Tongue (tissue), 3 donors: ENCODE measurements at places on chromosomes 4 and X. TPM values are rescaled to one million over a fixed set of nuclear protein-coding genes. Genes with fewer than 3 reads are reported as not detected.

- DNase-seq: no peak
Measured at GRCh38 chr4:77376788-77377460, 219.9 kb downstream of the CCNG2 start.

- DNase-seq: no peak
Measured at GRCh38 chr4:138298866-138299265, 56.7 kb upstream of the SLC7A11 start.

DNA sequence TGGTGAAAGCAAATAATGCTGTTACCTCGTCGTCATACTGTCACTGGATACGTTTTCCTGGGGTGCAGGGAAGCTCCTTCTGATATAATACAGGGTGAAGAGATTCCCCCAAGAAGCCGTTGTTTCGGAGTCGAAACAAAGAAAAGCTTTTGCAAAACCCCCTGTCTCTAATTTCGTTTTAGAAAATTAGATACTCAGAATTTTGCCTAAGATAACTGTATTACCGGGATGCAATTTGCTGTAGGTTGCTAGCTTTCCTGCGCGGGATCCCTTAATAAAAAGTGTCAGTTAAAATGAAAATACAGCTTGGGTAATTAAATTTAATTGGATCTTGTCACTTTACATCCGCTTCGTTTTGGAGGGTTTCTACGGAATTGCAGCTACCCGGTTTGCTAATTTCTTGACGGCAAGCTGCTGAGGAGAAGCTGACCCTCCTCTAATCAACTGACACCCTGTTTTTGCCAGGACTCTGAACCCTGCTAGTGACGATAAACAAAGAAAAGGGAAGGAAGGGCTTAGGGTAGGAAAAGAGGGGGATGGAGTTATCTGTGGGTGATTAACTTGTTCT is 174.6 kb downstream of the SHOX start:
- no peak for DNase-seq

DNA sequence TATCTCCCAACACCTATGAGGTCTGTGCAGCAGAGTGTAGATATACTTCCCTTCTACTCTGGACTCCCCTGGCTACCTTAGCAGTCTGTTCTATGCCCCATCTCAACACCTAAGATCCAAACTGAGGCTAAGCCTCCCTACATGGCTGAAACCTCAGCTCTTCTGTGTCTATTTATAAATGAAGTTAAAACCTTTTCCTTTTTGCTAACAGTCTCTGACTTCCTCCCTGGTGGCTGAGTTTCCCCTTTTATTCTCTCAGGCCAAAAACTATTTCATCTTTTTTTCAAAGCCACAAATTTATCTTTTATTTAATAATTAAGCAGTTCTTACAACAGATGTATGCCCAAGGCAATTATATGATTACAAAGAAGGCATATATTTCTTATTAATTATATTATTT is 111.8 kb upstream of the STIM2 start:
- no peak for DNase-seq

DNA sequence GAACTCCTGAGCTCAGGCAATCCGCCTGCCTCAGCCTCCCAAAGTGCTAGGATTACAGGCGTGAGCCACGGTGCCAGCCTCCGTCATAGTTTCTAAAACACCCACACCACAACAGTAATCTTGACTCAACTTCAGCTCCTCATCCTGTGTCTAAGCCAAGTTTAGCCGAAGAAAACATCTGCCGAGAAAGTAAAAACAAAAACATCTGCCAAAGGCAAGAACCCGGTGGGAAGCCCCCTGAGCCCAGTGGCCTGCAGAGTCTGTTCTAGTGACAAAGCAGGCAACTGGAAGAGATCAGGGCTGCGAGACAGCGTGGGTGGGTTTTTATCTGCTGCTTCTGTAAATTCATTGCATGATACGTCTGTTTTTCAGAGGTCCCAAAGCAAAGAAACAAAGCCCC is 26.6 kb upstream of the CD99 start:
- DNase-seq: peak; percentile 58

- no peak for DNase-seq
Measured at GRCh38 chrX:74527350-74527749, 87.1 kb downstream of the RLIM start.

GRCh38 chr4:101921370-101921769 is 130.8 kb downstream of the BANK1 start:
- DNase-seq: no peak

- DNase-seq: no peak
Measured at GRCh38 chrX:338836-339400, 20.3 kb upstream of the GTPBP6 start.

DNA sequence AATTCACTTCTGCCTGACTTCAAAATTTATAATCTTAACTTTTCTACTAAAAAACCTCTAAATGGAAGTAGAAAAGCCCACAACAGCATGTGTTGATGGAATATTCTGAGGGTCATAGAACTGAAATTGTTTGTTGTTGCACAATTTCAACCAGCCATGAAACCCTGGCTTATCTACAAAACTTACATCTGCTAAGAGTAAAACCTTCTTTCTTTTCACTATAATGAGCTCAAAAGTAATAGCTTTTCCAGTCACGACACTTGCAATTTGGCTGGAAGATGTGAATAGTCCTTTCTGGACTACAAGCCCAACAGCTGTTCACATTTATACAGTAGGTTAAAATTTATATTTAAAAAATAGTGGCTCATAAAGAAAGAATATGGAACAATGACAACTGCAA is 250.0 kb downstream of the GPAT3 start:
- DNase-seq: peak; percentile 31

- no peak for DNase-seq
Measured at GRCh38 chrX:40514376-40514775, 66.4 kb upstream of the ATP6AP2 start.

- DNase-seq: no peak
Measured at GRCh38 chr4:34047363-34047762, 2197.0 kb downstream of the ARAP2 start.

GRCh38 chrX:44954562-44954961 is 81.6 kb downstream of the KDM6A start:
- peak; percentile 1 for DNase-seq

DNA sequence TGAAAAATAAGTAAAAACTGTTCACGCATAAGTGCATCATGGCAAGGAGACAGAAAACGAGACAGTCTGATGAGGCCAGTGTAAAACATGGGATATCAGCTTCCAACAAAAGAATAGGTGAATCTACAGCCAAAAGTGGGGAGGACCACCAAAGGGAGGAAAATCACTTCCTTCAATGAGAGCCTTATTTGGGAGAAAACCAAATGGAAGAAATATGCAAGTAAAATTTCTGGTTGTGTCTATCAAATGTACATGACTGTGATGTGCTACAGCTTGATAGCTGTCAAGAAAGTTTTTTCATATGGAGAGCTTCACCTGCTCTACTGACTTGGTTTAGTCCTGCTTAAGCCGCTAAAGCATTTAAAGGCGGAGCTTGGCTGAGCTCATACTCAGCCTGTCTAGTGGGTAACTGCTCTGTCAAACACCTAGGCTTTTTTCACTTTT is 66.2 kb downstream of the MAGEA1 start:
- peak; percentile 61 for DNase-seq

GRCh38 chr4:10183462-10183861 is 66.9 kb upstream of the WDR1 start:
- no peak for DNase-seq

GRCh38 chr4:174474457-174475075 is 47.7 kb downstream of the HPGD start:
- no peak for DNase-seq

DNA sequence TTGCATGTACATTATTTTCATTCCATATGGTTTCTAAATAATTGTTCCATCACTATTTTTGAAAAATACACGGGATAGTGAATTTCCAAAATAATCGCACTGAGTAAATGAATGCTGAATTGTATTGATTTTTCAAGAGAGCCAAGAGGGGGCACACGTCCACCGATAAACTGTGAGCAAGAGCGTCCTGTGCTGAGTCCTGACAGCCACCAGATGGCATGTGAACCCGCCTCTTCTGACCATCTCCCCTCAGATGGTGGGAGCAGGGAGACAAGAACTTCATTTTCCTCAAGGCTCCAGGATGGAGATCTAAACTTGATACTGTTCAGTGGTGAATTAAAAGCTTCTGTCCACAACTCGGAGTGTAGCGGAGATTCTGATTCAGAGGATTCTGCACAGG is 30.6 kb upstream of the IL9R start:
- DNase-seq: no peak

DNA sequence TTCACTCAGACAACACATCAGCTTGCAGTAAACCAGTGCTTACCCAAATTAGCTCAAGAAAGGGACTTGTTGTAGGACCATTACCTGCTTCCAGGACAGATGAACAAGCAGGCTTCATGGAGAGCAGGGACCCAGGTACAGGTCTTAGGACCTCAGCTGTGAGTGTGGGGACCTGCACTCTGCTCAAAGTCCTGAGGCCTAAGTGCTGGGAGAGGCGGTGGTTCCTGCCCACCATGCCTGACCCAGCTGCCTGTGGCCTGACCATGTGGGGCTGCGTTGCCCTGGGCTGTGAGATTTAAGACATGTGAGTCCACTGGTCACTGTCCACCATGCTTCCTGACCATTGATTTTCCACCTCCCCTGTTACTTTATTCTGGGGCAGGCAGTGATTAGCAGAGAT is 140.2 kb downstream of the DCLK2 start:
- DNase-seq: no peak

GRCh38 chr4:168098248-168098717 is 5.9 kb downstream of the ANXA10 start:
- no peak for DNase-seq

Gene MAGEA8
- total RNA-seq: not detected

Gene MRPS18C
- total RNA-seq: 24.7 TPM

Gene GAGE1
- total RNA-seq: not detected

Gene RXFP1
- 0.21 TPM for total RNA-seq

Gene ARFIP1
- total RNA-seq: 36.6 TPM

Gene DAPP1
- total RNA-seq: 10.5 TPM
